Renal cortex interstitium (tissue), 15 donors: ENCODE measurements at places on chromosomes 16 and 17. TPM values are rescaled to one million over a fixed set of nuclear protein-coding genes. Genes with fewer than 3 reads are reported as not detected.

DNA sequence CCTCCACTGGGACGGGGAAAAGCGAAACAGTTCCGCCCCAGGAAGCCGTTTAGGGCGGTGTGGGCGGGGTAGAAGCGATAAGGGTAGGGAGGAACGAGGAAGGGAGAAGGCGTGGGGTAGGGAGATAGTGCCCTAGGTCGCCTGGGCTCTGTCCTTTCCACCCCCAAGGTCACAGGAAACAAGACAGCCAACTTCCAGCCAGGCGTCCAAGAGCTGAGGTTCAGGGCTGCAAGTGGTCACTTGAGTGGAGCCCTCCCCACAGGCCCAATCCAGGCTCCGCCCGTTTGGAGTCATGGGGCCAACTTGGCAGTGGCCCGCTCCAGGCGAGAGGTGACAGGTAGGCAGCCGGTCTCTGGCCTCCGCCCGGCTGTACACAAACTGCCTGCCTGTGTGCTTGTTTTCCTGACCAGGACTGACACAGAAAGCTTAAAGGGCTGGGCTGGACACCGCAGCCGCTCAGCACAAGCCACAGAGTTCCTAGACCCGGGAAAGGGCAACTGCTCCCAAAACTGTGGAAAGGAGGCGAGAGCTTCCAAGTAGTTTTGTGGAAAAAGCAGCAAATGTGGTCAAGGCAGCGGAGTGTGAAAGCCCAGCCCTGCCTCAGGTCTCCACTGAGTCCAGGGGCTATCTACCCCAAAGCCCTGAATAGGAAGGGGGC lies at the start of gene RILP:
TSS of gene RILP (minus strand) at position 23 of the 658 bp plus-strand sequence. CDS start 62 bp downstream, outside the sequence.
- DNase-seq, result no peak

DNA sequence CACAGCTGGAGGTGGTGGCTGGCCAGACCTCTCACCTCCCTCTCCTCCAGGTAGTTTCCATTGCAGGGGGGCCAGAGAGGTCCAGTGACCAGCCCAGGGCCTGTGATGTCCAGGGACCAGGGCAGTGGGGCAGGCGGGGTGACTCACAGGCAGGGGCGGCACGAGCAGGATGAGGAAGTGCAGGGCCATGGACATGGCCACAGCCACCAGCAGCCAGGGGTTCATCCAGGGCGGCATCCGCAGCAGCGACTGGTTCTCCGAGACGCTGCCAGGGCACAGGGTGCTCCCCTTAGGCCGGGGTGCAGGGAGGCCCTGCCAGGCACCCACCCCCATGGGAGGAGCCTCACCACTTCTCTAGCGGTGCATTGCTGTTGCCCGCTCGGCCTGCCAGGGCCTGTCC lies 12.9 kb upstream of the P2RX1 start:
- DNase-seq, result no peak

DNA sequence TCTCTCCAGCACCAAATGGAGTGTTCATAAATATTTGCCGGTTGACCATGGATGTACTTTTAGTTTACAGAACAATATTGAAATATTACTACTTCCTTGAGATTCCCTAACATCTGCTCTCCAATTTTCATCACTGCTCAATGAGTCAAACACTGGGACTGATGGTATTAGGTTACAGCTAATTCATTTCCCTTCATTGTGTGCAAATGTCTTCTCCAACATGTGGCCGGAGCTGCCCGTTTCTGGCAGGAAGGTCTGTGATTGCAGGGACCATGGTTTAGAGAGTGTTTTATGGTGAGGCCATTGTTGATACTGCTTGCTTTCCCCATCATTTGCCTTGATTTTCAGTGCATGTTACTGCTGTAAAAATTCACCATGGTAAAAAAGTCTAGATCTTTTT lies 209.3 kb downstream of the HS3ST3B1 start:
- DNase-seq, result no peak

- DNase-seq, result peak; percentile 29
Measured at GRCh38 chr17:32015245-32016013, 8.2 kb downstream of the LRRC37B start.

KIAA0753 gene
- 33.2 TPM for polyA plus RNA-seq

- DNase-seq, result no peak
Measured at GRCh38 chr16:879986-880385, 79.5 kb upstream of the GNG13 start.

ANKRD40CL gene
- 0.23 TPM for polyA plus RNA-seq

GRCh38 chr16:79132701-79133100 lies 467.8 kb downstream of the MAF start:
- DNase-seq, result peak; percentile 76

CFAP119 gene
- polyA plus RNA-seq, result 13.1 TPM
